Stimulated activated CD8-positive, alpha-beta memory T cell treated with anti-CD3 and anti-CD28 coated beads, Interleukin-4, amount 100 ng/mL, for 1 hour (primary cell): ENCODE measurements at places on chromosomes 13 and 19.

- no peak for DNase-seq
Observed at GRCh38 chr19:18846862-18847548, 15.2 kb downstream of the UPF1 start.

DNA sequence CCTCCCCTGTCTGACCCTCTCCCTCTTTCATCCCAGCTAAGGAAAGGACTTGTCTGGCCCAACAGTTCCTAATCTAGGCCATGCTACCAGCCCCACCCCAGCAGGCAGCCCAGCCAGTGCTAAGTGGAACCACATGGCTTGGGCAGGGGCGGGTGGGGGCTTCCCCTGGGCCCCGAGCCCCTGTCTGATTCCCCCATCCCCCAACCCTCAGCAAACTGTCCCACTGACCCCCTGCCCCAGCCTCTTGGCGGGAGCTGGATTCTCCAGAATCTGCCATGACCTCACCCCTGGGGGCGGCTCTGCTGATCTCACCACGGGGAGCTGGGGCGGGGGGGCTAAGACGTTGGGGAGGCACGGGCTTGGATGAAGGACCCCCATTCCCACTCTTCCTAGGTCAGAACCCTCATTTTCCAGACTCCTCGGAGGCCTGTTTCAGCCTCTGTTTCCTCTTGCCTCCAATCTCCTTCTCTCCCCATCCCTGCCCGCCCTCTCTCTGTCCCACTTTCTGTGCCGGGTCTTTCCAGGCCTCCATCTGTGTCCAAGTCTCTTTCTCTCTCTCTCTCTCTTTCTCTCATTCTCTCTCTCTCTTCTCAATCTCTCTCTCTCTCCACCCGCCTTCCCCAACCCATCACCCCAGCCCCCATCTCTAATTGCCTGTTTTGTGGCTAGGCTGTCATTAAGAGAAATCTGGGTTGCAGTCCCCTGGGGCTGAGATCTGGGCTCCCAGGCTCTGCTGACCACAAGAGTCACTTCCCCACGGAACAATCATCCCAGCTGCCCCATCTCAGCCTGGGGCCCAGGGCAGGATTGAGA is 2.7 kb downstream of the COL5A3 start:
- DNase-seq: no peak

GRCh38 chr19:47002853-47003610 is 16.6 kb upstream of the NPAS1 start:
- no peak for DNase-seq

DNA sequence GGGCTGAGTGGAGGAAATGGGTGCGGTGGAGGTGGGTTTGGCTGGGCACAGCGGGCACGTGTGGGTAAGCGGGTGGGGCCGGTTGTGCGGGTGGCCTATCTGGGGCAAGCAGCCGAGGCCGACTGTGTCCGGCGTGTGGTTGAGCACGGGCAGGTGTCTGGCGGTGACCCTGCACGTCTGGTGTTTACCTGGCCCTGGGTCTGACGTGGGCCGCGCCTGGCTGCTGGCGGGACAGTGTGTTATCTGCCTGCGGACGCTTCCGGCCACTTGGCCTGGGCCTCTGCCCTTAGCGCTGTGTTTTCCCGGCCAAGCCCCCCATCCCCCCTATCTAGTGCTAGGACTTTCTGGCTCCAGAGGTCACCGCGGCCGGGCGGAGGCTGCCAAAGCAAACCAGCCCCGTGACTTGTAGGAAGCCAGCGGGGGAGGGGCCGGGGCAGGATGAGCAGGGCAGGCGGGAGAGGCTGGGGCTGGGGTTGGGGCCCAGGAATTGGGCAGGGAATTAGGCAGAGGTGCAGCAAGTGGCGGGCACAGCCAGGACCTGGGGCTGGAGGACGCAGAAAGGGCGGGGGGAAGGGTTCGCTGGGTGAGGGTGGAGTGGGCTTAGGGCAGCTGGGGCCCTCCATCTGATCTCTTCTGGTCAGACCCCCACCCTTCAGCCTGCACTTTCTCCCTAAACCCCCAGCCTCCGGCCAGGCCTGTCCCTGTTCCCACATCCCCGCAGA is 534 bp upstream of the HPN start:
- no peak for DNase-seq

- DNase-seq: no peak
Observed at GRCh38 chr13:94280845-94281244, 198.6 kb downstream of the DCT start.

- DNase-seq: peak; percentile 42
Observed at GRCh38 chr19:15264061-15264932, 32.0 kb upstream of the EPHX3 start.

GRCh38 chr13:32135056-32135390 is 103.4 kb downstream of the FRY start:
- no peak for DNase-seq

DNA sequence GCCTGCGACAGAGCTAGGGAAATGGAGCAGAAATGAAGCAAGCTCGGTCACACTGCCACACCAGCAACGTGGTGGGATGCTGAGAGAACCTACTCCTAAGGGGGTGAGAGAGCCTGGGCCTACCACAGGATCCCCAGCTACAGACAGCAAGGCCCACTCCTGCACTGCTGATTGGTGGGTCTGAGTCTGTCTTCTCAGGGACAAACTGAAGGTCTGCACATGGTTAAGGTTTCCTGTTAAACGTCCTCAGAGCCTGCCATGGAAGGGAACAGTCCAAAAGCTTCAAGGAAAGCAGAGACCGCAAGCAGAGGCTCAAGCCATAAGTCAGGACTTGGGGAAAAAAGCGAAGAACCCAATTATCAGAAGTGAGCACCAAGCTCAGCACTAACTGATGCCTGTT is 53.5 kb upstream of the MED4 start:
- no peak for DNase-seq

- DNase-seq: no peak
Observed at GRCh38 chr13:32910530-32910929, 105.7 kb upstream of the KL start.

- DNase-seq: no peak
Observed at GRCh38 chr13:114073881-114074612, 58.4 kb downstream of the RASA3 start.

GRCh38 chr19:17721821-17722220 is 2.5 kb downstream of the MAP1S start:
- no peak for DNase-seq

GRCh38 chr13:107238262-107238981 is 670.5 kb upstream of the ARGLU1 start:
- no peak for DNase-seq

DNA sequence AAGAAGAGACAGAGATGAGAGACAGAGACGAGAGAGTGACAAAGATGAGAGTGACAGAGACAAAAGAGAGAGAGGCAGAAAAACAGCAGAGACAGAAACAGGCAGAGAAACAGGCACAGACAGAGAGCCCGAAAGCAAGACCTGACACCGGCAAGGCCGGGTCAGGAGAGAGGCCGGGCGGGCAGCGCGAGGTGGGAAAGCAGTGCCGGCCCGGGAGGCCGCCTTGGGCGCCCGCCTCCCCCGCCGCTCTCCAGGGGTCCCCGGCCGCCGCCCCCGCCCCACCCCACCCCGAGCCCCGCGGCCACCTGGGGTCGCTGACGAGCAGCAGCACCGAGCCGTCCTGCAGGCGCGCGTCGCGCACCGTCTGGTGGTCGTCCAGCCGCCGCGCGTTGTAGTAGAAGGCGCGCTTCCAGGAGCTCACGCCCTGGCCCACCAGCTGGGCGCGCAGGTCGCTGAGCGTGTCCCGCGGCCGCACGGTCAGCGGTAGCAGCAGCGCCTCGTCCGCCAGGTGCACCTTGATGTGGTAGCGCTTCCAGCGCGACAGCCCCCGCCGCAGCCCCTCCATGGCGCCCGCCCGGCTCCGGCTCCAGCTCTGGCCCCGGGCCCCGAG is at the start of gene TINCR:
TSS of gene TINCR (minus strand) at position 594 of the 610 bp plus-strand sequence.
- DNase-seq: no peak

- no peak for DNase-seq
Observed at GRCh38 chr13:87094646-87095045, 576.5 kb upstream of the SLITRK5 start.

DNA sequence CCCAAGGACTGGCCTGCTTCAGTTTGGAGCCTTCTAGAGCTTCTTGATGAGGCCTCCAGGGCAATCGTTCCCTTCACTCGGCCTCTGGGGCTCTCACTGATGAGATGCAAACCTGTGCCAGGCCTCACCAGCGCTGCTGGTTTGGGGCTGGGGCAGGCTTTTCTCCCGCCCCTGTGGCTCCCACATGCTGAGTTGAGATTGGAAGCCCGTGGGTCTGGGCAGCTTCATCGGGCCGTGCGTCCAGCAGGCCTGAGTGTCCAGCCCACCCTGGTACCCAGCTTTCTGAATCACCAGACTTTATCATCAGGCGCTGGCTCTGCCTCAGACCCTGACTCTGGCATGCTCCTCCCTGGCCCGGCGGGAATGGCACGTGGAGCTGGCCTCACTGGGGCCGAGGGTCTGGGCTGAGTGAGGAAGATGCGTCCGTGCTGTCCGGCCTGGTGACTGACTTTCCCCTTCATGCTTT is 4.3 kb downstream of the CALM3 start:
- DNase-seq: no peak

- no peak for DNase-seq
Observed at GRCh38 chr13:40460116-40460515, 206.3 kb downstream of the FOXO1 start.

DNA sequence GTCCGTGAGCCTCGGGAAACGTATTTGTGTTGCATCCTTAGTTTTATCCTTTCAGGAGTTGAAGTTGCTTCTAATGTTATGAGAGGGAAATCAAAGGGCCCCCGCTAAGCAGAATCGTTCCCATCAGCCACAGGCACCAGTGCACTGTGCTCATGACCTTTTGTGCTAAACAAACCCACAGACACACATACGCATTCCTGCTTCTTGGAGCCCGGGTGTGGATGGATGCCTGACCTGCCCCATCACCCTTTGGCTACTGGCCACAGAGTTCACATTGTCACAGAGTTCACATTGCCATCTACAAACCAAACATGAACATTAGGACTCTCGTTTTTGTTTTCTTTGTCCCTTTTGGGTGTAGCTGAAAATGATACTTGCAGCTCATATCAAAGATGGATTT is 47.2 kb downstream of the CHST8 start:
- no peak for DNase-seq

GRCh38 chr19:5839065-5840017 is at the start of gene FUT6:
TSS of gene FUT6 (minus strand) at chr19:5839702. CDS start at chr19:5832567, 7,135 bp downstream.
- DNase-seq: no peak

GRCh38 chr19:17078036-17078919 is 2.7 kb downstream of the MYO9B start:
- DNase-seq: no peak

DNA sequence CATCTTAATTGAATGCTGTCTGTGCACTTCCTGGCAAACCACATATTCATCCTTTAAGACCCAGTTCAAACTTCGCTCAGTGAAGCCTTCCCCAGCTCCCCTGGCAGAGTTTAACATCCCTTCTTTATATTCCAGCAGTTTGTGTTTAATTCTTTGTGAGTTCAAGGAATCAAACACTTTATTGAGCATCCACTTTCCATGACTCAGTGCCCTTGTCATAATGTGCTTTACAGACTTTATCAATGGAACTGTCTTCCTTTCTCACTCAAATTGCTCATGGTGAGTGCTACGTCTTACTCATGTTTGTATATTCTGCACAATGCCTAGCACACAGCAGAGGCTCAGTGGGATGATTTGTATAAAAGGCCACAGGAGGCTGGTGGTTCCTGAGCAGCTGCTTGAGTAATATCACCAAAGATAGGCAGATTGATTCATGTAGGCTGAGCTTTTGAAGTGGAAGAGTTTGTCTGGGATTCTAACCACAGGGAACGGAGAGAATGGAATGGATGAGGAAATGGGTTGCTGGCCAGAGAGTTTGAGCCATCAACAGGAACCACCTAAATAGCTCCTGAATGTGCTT is 44.2 kb downstream of the SERTM1 start:
- no peak for DNase-seq

GRCh38 chr19:18507727-18508440 is 14.0 kb downstream of the ELL start:
- no peak for DNase-seq

DNA sequence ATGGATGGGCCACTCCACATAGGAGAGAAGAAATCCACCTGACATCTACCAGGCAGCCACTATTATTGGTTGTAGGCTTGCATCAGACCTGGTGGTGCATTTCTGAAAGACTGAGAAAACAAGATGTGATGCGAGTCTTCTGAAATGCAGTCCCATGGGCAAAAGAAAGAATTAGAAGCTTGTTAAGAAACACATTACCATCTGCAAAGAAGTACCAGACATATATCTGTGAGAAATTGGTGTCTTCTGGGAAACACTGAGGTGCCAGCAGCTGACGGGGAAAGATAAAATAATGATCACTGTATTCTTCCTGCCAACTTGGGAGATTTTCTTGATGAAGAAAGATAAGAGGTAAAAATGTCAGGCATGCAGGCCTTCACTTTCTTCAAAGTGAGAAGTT is 14.4 kb downstream of the AMER2 start:
- no peak for DNase-seq

- no peak for DNase-seq
Observed at GRCh38 chr13:75897386-75897785, 261.3 kb downstream of the LMO7 start.

- DNase-seq: no peak
Observed at GRCh38 chr13:74221752-74222151, 87.5 kb upstream of the KLF12 start.

GRCh38 chr13:100544866-100545683 is 43.5 kb downstream of the GGACT start:
- no peak for DNase-seq

DNA sequence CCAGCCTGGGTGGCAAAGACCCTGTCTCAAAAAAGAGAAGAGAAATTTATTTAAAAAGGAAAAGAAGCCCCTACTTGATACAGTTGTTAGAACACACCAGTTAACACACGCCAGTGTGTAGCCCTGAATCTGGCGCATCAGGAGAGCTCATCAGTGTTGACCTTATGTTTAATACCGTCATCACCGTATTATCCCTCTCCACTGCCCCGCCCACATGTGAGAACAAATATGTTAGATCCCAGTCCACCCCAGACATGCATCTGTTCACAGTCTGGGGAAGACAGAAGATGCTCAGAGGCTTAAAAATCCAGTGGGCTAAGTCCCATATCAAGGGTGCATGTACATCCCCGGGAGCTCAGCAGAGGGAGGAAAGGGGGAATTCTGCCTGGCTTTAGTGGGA is 155.2 kb downstream of the DPF1 start:
- DNase-seq: no peak

GRCh38 chr19:56094449-56094848 is 26.6 kb downstream of the ZNF787 start:
- no peak for DNase-seq

GRCh38 chr19:7942981-7943443 is 454 bp downstream of the TIMM44 start:
- no peak for DNase-seq
